ENCODE measurements at places on chromosomes 3 and 15. TPM values are rescaled to one million over a fixed set of nuclear protein-coding genes. Genes with fewer than 3 reads are reported as not detected.

Gene LDHAL6B
- not detected for total RNA-seq

Gene CFAP100
- not detected for total RNA-seq

Gene PLA2G4B
- 9.9 TPM for total RNA-seq

Gene SCG3
- not detected for total RNA-seq

Gene TRIM59
- 30.0 TPM for total RNA-seq

Gene SCAANT1
- not detected for total RNA-seq

Gene GLDN
- not detected for total RNA-seq

Gene GPR149
- not detected for total RNA-seq

Gene FBXW12
- not detected for total RNA-seq

Gene GOLGA8N
- 1.3 TPM for total RNA-seq

Gene CDHR4
- 0.22 TPM for total RNA-seq

Gene ECE2
- not detected for total RNA-seq

Gene THRB
- not detected for total RNA-seq

Gene SI
- not detected for total RNA-seq

Gene MAP2K1
- total RNA-seq = 91.8 TPM

Gene IGF2BP2
- 0.55 TPM for total RNA-seq

Gene MAP6D1
- 1.00 TPM for total RNA-seq

Gene GPR176
- 0.21 TPM for total RNA-seq

Gene STAC
- not detected for total RNA-seq

Gene NRG4
- total RNA-seq = not detected

Gene CCRL2
- total RNA-seq = 1.3 TPM

Gene CCDC54
- total RNA-seq = not detected

Gene SPESP1
- 1.5 TPM for total RNA-seq

Gene CILP
- 0.05 TPM for total RNA-seq
